Activated naive CD8-positive, alpha-beta T cell treated with anti-CD3 and anti-CD28 coated beads, Interleukin-2, amount 10 ng/mL, durations not matched to agents 7 days and 5 days (primary cell): ENCODE measurements at places on chromosomes 1 and 21.

GRCh38 chr1:13700521-13701270, 708 bp downstream of the PRDM2 start:
- H3K27ac ChIP-seq = peak overlapping the region; percentile 98
- no peaks in the 10 kb centered on the region for H3K27me3 ChIP-seq
- peaks cover 35% of the 10 kb centered on the region for H3K4me1 ChIP-seq

DNA sequence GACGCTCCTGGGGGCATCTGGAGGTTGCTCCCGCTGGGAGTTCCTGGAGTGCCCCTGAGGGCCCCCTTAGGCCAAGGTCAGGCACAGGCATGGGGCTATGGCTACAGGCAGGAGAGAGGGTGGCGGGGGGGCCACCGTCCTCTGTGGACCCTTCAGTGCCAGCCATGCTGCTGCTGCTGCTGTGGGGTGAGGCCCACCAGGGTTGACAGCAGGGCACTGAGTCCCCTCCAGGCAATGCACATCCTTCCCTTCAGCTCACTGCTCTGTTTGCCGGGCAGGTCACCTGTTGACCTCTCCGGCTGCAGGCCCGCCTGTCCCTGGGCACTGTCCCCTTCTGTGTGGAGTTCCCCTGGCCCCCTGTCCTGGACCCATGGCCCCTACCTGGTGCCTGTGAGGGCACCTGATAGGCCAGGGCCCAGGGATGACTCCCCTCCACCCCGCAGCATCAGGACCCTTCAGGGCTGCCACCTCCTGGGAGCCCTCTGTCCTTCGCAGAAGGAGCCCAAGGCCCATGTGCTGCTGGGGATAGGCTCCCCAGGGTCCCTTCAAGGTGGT, 34.1 kb upstream of the ADARB1 start:
- no peaks in the 10 kb centered on the region for H3K36me3 ChIP-seq
- peaks cover 20% of the 10 kb centered on the region for H3K27me3 ChIP-seq
- no peak overlapping the region for H3K27ac ChIP-seq
- no peak for DNase-seq
- H3K4me1 ChIP-seq = peaks cover 2% of the 10 kb centered on the region

GRCh38 chr1:82503822-82504221, 703.1 kb downstream of the ADGRL2 start:
- H3K4me3 ChIP-seq = no peak overlapping the region
- no peaks in the 10 kb centered on the region for H3K36me3 ChIP-seq
- no peaks in the 10 kb centered on the region for H3K27me3 ChIP-seq
- H3K4me1 ChIP-seq = no peaks in the 10 kb centered on the region

DNA sequence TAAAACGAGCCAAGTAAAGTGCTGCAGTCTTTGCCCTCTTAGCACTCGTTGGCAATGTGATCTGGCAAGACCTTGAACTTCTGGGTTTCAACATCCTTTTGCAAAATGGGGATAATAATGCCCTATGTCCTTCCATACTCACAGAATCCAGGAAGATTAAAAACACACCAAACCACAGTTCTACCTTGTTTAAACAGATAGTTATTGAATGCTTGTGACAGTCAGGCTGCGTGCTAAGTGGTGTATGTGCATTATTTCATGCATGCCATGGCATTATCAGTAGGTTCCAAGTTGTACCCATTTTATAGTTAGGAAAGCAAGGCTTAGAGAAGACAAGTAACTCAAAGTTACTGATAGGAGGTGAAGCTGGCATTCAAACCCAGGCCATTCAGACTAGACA, 308.6 kb upstream of the PROX1 start:
- no peaks in the 10 kb centered on the region for H3K36me3 ChIP-seq
- DNase-seq = no peak
- no peaks in the 10 kb centered on the region for H3K27me3 ChIP-seq
- no peak overlapping the region for H3K27ac ChIP-seq

GRCh38 chr21:41992576-41992975, 17.6 kb downstream of the ZBTB21 start:
- H3K36me3 ChIP-seq = peaks cover 57% of the 10 kb centered on the region
- no peak for DNase-seq
- no peak overlapping the region for H3K27ac ChIP-seq
- H3K4me3 ChIP-seq = no peak overlapping the region
- H3K4me1 ChIP-seq = no peaks in the 10 kb centered on the region

DNA sequence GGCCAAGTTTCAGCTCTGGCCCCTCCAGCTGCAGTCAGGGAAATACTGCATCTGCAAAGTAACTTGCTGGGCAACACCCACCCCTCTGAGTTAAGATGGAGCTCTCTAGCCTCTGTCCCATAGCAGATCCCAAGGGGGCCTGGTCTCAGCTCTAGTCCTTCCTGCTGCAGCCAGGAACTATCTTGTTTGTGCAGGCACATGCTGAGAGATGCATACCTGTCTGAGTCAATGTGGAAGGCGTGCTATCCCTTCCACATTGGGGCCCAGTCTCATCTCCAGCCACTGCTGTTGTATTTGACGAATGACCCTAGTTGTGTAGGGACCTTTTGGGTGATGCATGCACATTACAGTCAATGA, 76.4 kb downstream of the CTH start:
- H3K36me3 ChIP-seq = no peaks in the 10 kb centered on the region
- DNase-seq = no peak
- H3K27me3 ChIP-seq = peaks cover 12% of the 10 kb centered on the region
- no peak overlapping the region for H3K27ac ChIP-seq
- no peaks in the 10 kb centered on the region for H3K4me1 ChIP-seq

DNA sequence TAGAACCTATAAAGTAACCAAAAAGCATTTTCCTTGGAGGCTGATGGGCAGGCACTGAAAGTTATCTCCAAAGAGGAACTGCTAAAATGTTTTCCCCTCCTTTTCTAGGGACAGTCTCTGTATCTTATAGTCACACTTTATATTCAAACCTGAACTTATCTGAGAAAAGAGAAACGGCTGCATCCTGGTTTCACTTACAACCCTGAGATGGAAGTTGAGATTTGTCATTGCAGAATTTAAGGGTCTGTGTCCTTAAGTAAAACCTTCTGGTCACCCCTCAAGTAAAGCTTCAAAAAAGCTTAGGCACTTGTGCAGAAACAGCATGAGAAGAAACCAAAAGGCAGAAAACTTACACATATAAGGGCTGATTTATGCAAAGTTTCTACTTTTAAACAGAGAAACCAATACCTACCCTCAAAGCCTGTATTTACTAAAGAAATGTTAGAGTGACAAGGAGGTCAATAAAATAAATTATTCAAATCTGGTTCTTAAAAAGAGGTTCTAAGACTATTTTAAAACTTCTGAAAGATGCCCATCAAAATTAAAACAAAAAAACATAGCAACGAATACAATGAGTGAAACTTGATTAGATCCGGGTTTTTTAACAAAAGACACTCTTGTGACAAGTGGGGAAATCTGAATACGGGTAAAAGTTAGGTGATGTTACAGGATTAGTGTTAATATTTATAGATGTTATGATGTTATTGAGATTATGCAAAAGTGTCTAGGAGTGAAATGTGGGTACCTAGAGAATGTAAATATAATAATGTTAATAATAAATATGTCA, 9.9 kb downstream of the CD58 start:
- peaks cover 41% of the 10 kb centered on the region for H3K4me1 ChIP-seq
- H3K27ac ChIP-seq = no peak overlapping the region

- no peak overlapping the region for H3K4me3 ChIP-seq
- H3K36me3 ChIP-seq = no peaks in the 10 kb centered on the region
- no peak for DNase-seq
Measured at GRCh38 chr21:15241997-15242736, 177.4 kb upstream of the NRIP1 start.

GRCh38 chr21:17270229-17270628, 242.6 kb upstream of the CXADR start:
- H3K27me3 ChIP-seq = no peaks in the 10 kb centered on the region
- no peaks in the 10 kb centered on the region for H3K4me1 ChIP-seq
- no peak for DNase-seq
- no peak overlapping the region for H3K27ac ChIP-seq

DNA sequence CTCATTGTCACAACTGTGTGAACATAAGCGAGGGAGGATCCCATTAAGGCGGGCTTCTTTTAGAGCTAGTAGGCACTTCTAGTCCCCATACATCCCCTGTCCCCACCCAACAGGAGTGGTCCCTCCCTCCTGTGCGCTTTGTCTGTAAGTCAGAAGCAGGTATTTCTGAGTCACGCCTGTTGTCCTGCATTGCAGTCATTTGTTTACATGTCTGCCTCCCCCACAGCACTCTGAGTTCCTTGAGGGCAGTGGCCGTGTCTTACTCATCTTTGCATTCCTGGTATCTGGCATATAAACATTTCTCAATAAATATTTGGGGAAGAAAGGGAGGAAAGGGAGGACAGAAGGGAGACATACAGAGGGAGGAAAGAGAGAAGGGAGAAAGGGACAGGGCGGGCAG, 40.3 kb downstream of the PLEKHA6 start:
- H3K4me1 ChIP-seq = peaks cover 3% of the 10 kb centered on the region
- no peaks in the 10 kb centered on the region for H3K36me3 ChIP-seq
- no peak for DNase-seq
- H3K27me3 ChIP-seq = peaks cover 9% of the 10 kb centered on the region

- H3K27me3 ChIP-seq = no peaks in the 10 kb centered on the region
- no peak overlapping the region for H3K4me3 ChIP-seq
- no peak overlapping the region for H3K27ac ChIP-seq
- H3K4me1 ChIP-seq = no peaks in the 10 kb centered on the region
Measured at GRCh38 chr1:34829250-34829649, 30.3 kb downstream of the SMIM12 start.

DNA sequence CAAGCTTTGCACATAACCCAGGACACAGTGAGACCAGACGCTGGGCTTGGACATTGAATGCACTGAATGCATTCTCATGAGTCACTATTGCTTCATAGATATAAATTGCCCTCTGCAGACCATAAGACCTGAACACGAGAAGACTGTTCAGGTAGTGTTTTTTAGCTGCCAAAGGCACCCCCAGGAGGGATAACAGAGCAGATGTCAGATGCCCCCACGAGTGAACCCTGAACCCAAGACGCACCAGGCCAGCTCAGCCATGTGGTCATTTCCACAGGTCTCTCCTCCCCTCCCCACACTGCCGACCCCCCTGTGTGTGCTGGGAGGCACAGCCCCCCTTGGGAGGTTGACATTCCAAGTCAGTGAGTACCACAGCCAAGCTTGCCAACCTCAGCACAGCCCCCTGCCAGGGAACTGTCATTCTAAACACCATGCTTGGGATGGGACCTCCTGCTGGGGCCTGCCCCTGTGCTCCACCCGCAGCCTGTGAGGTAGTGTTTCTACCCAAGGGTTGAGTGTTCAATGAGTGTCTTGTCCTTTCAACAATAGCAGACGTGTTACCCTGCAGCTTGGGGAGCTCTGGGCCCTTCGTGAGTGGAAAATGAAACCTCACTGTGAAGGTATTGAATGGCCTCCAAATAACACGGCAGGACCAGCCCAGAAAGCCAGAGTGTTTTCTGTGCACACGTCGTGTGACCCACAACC, 68.2 kb downstream of the PSMG1 start:
- no peaks in the 10 kb centered on the region for H3K4me1 ChIP-seq
- DNase-seq = no peak
- no peak overlapping the region for H3K4me3 ChIP-seq
- H3K27ac ChIP-seq = no peak overlapping the region
- H3K36me3 ChIP-seq = no peaks in the 10 kb centered on the region

GRCh38 chr1:227343727-227344551, 25.6 kb upstream of the CDC42BPA start:
- no peak overlapping the region for H3K4me3 ChIP-seq
- no peak for DNase-seq
- no peaks in the 10 kb centered on the region for H3K36me3 ChIP-seq
- peaks cover 8% of the 10 kb centered on the region for H3K27me3 ChIP-seq
- no peak overlapping the region for H3K27ac ChIP-seq

DNA sequence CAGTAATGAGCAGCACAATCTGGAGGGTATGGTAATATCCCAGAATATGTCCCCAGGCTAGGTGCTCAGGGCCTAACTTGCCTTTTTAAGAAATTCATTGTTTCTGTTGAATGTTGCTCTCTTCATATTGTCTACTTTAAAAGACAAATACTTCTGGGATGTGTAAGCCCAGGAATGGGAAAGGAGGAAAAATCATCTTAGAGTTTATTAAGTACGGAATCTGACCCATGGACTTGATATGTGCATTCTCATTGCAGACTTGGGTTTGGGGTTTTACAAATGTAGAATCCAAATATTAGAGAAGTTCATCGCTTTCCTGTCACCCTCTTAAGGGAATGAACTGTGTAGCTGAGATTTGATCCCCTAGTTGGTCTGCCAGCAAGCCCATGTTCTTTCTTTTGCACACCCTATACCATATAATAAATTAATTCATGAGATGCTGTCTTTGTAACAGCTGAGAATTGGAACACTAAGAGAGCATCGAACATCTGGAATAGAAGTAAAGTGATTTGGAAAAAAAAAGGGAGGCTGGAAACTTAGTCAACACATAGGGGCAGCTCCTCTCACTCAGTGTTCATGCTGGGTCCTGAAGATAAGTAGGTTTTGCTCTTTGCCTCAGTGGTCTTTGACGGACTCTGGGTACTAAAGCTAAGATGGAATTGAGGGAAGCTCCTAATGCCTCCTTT, 235.8 kb upstream of the C1orf105 start:
- H3K27ac ChIP-seq = peak overlapping the region; percentile 17
- DNase-seq = no peak

DNA sequence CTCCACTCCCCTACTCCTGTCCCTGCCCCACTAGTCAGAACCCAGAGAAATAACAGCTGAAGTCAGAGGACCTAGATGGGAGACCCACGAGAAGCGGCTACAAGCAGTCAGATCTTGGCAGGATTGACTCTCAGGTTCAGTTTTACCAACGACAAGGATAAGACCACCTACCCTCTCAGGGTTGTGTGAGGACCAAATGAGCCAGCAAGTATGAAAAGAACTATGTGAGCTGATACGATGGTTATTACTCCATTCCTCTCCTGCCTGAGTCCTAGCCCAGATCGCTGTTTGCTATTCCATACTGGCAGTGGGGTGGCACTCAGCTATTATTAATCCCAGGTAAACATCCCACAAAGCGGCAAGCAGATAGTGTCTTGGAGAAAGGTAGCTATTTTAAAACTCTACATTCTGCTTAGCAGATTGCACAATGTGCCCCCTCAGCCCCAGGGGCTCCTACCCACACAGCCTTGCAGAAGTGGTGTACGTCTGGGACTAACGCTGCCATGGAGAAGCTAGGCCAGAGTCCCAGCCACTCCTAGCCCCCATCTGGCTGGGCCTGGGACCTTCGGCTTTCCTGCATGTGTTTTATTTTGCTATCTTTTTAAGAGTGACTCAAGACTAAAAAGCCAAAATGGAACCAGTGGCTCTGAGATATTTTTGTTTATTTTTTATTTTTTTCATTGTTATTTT, 58.9 kb downstream of the CD46 start:
- H3K4me1 ChIP-seq = peaks cover 29% of the 10 kb centered on the region
- H3K27me3 ChIP-seq = no peaks in the 10 kb centered on the region
- no peak overlapping the region for H3K27ac ChIP-seq

DNA sequence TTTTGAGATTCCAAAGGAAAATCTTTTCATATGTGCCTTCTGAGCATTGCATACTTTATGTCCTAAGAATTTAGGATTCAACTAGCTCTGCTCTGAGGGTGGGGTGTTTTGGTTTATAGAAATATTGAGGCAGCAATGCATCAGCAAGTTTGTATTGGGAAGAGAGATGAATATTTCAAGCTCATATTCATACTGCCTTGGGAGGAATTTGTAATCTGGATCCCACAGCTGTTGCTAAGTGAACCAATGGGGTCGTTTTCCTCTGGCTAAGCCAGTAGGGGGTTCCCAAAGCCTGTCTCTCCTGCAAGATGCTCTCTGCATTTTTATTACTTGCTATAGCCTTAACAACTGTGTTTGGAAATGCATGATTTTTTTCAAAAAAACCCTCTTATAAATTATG, 130.6 kb downstream of the SNX7 start:
- no peak overlapping the region for H3K4me3 ChIP-seq
- H3K27me3 ChIP-seq = peaks cover 4% of the 10 kb centered on the region
- DNase-seq = no peak
- no peaks in the 10 kb centered on the region for H3K36me3 ChIP-seq
- no peaks in the 10 kb centered on the region for H3K4me1 ChIP-seq

GRCh38 chr1:72946903-72947499, 664.7 kb upstream of the NEGR1 start:
- H3K27ac ChIP-seq = no peak overlapping the region
- no peak for DNase-seq
- H3K36me3 ChIP-seq = no peaks in the 10 kb centered on the region
- H3K27me3 ChIP-seq = no peaks in the 10 kb centered on the region
